Right ventricle myocardium inferior (tissue), 1 donor: ENCODE measurements at places on chromosomes 12 and 14. TPM values are rescaled to one million over a fixed set of nuclear protein-coding genes. Genes with fewer than 3 reads are reported as not detected.

SRRM4 gene
- 0.43 TPM for total RNA-seq

NKX2-1 gene
- total RNA-seq, result not detected

TRPV4 gene
- 0.32 TPM for total RNA-seq

CLEC4D gene
- total RNA-seq, result 0.11 TPM

TAMALIN gene
- 20.3 TPM for total RNA-seq

CD163L1 gene
- 3.0 TPM for total RNA-seq

CACNA2D4 gene
- total RNA-seq, result 1.1 TPM

PMEL gene
- total RNA-seq, result not detected

TSPAN9 gene
- total RNA-seq, result 193 TPM

COX8C gene
- 0.51 TPM for total RNA-seq

APOF gene
- total RNA-seq, result not detected

NPAS3 gene
- total RNA-seq, result 1.9 TPM

KRT5 gene
- 0.16 TPM for total RNA-seq

KCNC2 gene
- total RNA-seq, result not detected
